Dermis microvascular lymphatic vessel endothelial cell (primary cell): ENCODE measurements at places on chromosomes 1 and 21. TPM values are rescaled to one million over a fixed set of nuclear protein-coding genes. Genes with fewer than 3 reads are reported as not detected.

DNA sequence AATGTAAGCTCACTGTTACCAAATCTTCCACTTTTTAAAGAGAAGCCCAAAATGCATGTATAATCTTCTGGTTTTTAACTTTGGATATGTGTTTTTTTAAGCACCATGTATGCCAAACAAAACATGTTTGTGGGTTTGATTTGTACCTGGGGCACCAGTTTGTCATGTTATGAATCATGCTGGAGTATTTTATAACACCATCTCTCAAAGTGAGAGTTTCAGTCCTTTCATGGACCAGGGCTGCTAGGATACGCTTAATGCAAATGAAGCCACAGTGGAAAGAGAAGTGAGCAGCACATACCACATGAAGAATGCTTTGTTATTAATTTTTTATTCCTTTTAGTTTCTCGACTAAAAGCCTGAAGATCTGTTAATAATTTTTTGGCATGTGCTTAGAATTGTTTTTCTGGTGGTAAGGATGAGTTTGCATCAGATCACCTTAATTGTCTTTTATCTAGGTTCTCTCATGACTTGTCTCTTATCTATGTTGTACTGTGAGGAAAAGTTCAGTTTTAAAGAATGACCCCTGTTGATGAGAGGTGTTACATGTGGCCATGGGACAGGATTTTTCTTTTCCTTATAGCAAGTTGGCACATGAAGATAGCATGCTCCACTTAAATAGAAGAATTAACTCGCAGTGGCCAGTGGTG lies 2.0 kb upstream of the RABGAP1L start:
- no peak for DNase-seq

PLEKHN1 gene
- 0.38 and 0.51 TPM in 2 replicates for total RNA-seq

E2F2 gene
- 1.4 and 1.9 TPM in 2 replicates for total RNA-seq

DNA sequence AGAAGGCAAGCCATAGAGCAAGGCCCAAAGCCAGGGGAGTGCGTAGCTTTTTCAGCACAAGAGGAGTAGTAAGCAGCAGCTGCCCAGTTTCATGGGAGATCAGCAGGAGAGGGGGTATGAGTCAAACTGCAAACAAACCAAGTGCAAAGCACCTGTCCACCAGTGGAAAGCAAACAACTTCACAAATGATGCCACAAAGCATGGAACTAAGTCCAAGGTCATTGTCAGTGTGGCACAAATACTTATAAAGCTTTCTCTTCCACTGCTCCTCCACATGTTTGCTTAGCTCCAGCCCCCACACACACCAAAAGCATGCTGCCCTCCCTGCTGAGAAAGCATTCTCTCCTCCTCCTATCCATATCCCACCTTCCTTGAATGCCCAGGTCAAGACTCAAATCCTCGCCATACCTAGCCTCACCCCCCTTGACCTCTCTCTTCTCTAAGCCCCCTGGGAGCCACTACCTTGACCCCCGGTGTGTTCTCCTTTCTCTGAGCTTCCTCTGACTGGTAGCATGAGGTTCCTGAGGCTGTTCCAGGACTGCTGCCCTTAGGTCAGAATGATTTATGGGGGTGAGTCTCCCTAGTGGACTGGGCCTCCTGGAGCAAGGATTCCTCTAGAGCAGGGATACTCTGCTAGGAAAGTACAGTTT lies 70.4 kb downstream of the DMAP1 start:
- no peak for DNase-seq

DNA sequence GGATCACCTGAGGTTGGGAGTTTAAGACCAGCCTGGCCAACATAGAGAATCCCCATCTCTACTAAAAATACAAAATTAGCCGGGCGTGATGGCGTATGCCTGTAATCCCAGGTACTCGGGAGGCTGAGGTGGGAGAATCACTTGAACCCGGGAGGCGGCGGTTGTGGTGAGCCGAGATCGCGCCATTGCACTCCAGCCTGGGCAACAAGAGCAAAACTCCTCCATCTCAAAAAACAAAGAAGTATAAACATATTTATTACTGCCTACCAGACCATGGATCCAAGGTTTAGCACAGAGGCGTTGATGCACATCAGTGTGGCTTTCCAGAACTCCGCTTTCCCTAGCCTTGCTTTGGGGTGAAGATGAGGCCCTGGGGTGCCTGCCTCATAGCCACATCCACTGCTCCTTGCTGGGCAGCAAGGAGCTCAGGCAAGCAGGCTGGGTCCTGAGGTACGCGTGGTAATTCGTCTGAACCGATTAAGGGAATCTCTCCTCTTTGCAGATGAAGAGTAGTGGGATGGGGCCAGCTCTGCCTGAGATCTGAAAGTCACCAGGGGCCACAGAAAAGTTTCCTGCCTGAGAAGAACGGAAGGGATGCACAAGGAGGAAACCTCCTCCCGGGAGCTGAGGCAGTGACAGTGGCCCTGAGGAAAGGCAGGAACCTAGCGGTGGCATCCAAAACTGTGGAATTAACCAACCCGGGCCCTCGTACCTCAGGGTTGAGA lies 52.3 kb upstream of the LBR start:
- no peak for DNase-seq

DNA sequence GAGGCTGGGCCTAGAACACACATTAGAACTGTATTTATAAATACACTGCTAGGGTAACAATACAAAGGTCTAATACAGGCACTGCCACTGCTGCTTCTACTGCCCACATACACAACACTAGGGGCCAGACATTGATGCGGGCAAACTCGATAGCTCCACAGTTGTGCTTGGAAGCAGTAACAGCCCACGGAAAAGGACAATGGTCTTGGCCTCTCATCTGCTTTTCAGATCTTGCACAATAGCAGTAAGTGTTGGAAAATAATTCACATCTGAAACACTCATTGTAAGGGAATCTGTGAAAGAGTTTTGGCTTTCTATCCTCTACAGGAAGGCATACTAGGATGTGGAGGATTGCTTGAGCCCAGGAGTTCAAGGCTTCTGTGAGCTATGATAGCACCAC lies 6.9 kb upstream of the SPOCD1 start:
- no peak for DNase-seq

ELAPOR1 gene
- total RNA-seq = 0.13 and 0.26 TPM in 2 replicates

FAM72A gene
- 3.9 and 4.2 TPM in 2 replicates for total RNA-seq

GRCh38 chr1:52386458-52386857 lies 17.8 kb downstream of the ORC1 start:
- DNase-seq = no peak

KCNH1 gene
- total RNA-seq = not detected in 2 replicates

PLA2G2E gene
- not detected in 2 replicates for total RNA-seq

GRCh38 chr1:19325958-19326747 lies 14.0 kb downstream of the SLC66A1 start:
- no peak for DNase-seq

DNA sequence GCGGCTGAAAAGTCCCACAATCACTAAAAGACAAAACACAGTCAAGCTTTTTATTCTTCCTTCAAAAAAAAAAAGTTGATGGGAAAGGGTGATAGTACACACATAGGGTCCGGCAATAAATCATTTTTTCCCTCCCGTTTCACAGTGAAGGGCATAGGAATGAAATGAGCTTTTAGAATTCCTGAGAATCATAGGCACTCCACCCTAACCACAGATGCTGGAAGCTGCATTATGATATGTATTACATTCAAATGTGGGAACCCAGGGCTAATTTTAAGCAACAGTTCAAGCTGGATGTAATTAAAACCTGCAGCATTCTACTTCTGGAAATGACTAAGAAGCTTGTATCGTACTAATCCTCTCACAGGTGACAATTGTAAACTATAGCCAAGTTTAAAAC lies 75.7 kb upstream of the KCNJ15 start:
- DNase-seq = no peak
